Daoy (cell line): ENCODE measurements at places on chromosomes 1 and 21. TPM values are rescaled to one million over a fixed set of nuclear protein-coding genes. Genes with fewer than 3 reads are reported as not detected.
A peak's percentile ranks its signal among the peaks of the same experiment; 100 is the strongest.

Gene SSX2IP
- total RNA-seq = 46.9 and 68.5 TPM in 2 replicates

- DNase-seq = peak; percentile 69
These were observed at the start of gene PRR9 for GRCh38 chr1:153217212-153217611. Gene PRR9 (plus strand): TSS chr1:153217584. CDS start chr1:153218145, 561 bp downstream.

- DNase-seq = no peak
These were observed 5.2 kb upstream of the LRRC53 start for GRCh38 chr1:74517599-74518051.

- DNase-seq = peak; percentile 19
These were observed 38.3 kb downstream of the WDR3 start for GRCh38 chr1:117967881-117968280.

- no peak for DNase-seq
These were observed 157.2 kb downstream of the DENND1B start for GRCh38 chr1:197618061-197618460.
